ENCODE measurements at places on chromosomes 2 and 18.

- DNase-seq, result no peak
These were observed 137.3 kb upstream of the PID1 start for GRCh38 chr2:229408356-229408755.

DNA sequence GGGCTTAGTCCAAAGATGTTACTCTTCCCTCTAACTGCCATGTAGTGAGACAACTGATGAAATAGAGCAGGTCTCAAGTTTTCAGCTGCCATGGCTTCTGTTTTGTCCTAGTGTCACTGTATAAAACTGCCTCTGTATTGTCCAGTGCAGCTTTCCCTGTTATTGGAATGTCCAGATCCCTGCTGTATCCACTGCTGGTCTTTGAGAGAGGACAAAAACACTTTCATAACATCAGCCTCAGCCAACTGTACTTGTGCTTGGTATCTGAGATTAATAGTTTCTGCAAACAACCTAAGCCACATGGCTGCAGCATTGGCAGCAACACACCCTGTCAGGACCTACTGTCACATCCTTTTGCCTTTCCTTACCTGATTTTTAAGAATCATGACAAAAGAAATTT lies 480.2 kb downstream of the LPIN1 start:
- DNase-seq, result no peak

DNA sequence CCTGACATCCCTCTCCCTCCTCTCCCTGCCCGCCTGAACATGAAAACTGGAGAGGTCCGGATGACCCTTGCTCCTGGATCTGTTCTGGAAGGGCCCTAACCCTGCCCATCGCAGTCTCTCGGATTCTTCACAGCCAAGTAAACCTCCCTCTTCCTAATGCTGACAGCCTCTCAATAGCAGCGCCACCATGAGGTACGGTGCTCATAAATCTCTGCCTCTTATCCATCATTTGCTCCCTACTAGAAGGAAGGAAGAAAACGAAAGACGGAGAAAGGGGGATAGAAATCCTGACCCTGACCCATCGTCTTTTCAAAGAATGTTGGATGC lies 257.9 kb downstream of the BCL11A start:
- no peak for DNase-seq

- no peak for DNase-seq
These were observed 19.1 kb downstream of the IL1R2 start for GRCh38 chr2:102010902-102011301.

- no peak for DNase-seq
These were observed 108.4 kb upstream of the MCFD2 start for GRCh38 chr2:47024046-47024445.

- no peak for DNase-seq
These were observed 620.4 kb downstream of the XIRP2 start for GRCh38 chr2:167508709-167509108.

DNA sequence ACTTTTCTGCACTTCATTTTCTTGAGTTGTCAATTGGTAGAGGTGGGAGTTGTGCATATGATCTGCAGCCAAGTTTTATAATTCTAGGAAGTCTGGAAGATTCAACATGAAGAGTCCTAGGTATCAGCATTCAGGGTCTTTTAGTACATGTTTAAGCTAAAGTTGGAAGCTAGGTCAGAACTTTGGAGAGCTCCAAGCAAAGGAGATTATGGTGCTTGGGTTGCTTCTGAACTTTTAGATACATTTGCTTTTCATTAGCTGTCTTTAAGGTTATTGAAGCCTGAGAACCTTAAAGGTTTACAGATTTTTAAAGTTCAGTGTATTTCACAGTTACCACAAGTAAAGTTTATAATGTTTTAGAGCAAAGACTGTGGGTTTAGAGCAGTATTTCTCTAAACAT lies 85.5 kb downstream of the EPC2 start:
- DNase-seq, result no peak

GRCh38 chr18:56869189-56869777 lies 218.1 kb downstream of the WDR7 start:
- no peak for DNase-seq

- no peak for DNase-seq
These were observed 68.9 kb downstream of the DCC start for GRCh38 chr18:52408800-52409302.

- DNase-seq, result no peak
These were observed 696.1 kb downstream of the METTL4 start for GRCh38 chr18:1875219-1875618.

DNA sequence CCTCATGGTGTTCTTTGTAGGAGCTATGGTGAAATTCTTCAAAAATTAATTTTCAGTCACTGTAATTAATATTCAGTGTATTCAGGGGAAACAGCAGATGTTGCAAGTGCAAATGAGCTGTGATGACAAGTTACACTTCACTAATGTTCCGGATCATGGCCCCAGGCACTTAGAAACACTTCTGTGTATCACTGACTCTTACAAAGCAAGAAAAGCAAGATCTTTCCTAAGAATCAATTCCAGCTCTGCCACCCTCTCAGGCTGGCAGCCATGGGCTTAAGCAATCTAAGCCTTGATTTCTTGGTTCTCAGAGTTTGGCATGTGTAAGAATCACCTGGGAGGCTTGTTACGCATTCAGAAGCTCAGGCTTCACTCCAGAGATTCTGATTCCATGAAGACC lies 78.0 kb downstream of the MARCHF4 start:
- DNase-seq, result no peak

DNA sequence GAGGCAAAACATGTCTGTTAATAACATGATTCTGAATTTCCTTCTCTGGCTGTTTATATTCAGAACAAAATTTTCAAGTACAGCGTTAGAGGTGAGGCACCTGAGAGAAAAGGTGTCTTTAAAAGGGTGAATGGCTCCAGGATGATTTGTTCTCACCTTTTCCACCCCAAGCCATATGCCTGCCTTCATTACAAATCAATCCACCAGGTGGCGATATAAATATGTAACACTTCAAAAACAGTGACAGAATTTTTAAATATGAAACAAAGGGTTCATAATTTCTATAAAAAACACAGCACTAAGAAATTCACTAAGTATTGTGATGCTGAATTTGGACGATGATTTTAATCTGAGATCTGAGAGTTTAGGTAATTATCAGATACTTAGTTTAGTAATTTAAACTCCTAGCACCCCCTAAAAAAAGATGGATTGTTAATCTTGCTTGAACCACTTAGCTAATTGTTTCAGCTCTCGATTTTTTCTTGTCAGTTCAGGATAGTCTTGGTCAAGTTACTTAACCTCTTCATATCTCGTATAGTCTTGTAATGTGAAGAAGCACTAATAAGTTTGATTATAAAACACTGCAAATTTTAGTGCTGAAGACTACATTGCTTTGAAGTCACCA lies 528.8 kb downstream of the CPS1 start:
- DNase-seq, result no peak

- DNase-seq, result no peak
These were observed 609.5 kb upstream of the SLC8A1 start for GRCh38 chr2:41061356-41061755.

DNA sequence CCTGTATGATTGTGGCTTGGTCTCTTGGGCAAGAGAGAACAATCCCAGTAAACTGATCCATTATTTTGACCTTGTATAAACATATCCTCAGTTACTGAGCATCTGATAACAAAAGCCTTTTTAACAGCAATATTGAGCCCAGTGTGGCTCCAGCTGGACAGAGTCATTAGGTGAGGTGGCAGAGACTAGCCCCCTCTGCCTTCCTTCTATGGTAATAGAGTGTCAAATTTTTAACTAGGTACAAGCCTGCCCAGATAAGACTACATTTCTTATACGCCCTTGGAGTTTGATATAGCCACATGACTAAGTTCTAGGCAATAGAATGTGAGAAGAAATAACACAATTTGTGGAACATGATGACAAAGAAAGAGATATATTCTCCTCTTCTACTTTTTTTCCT lies 56.2 kb downstream of the HNMT start:
- no peak for DNase-seq

DNA sequence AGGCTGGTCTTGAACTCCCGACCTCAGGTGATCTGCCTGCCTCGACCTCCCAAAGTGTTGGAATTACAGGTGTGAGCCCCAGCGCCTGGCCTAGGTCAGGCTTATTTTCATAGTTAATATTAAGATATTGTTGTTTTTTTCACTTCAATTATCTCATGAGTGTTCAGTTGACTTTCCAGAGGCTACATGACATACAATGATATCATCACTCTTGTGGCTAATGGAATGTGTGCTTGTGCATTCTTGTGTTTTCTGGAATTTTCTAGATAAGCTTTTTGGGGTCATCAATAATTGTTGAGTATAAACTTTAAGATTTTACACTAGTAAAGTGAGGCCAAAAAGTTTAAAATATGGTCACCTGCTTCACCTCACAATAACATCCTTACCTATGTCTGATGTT lies 180.9 kb downstream of the FIGN start:
- no peak for DNase-seq

GRCh38 chr18:76391038-76391437 lies 104.0 kb downstream of the ZNF516 start:
- no peak for DNase-seq

GRCh38 chr2:187447336-187447735 lies 716 bp downstream of the CALCRL start:
- no peak for DNase-seq

DNA sequence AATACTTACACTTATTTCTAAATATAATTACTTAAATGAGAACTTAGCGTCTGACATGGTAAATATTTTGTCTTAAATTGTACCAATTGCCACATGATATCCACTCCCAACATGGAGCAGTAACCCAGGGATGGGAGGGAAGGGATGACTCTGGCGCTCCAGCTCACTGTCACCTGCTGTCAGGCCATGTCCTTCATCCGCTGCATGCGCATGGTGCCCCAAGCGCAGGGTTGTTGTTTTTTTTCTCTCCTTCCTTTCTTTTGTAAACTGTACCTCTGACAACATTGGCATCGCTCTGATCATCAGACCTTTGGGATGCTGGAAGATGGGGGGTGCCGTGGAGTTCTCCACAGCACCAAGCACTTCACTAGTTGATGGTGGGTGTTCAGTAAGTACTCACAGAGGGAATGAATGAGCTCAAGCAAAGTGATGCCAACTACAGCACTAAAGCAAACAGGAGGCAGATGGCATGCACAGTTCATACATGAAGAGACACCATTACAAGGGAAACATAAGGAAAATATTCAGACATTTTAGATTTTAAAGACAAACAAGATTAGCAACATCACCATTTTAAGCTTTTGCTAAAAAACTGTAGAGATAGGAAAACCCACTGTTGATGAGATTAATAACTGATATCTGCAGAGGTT lies 247.8 kb downstream of the GBX2 start:
- DNase-seq, result no peak

- DNase-seq, result no peak
These were observed 510.5 kb upstream of the TNP1 start for GRCh38 chr2:217370391-217370790.

- DNase-seq, result no peak
These were observed 64.6 kb downstream of the MBD2 start for GRCh38 chr18:54159906-54160305.

DNA sequence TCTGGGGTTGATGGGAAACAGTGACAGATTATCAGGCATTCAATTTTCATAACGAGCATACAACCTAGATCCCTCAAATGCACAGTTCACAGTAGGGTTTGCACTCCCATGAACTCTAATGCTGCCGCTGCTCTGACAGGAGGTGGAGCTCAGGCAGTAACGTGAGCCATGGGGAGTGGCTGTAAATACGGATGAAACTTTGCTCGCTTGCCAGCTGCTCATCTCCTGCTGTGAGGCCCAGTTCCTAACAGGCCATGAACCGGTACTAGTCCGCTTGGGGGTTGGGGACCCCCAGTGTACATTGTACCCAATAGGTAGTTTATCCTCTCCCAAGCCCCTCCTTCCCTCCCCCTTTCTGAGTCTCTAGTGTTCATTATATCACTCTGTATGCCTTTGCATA lies 94.6 kb downstream of the PTH2R start:
- DNase-seq, result no peak

DNA sequence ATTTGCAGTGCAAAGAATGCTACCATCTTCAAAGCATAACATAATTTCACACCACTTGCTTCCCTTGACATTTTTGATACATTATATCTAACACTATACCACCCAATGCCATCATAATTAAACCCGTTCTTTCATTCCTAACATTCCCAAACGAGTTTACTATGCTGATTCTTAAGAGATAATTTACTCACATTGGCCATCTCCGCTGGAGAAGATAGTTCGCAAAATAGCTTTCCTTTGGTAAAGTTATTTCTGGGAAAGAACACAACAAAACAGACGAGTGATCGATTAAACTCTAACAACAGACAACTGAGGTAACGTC lies 716 bp downstream of the MMADHC start:
- no peak for DNase-seq

DNA sequence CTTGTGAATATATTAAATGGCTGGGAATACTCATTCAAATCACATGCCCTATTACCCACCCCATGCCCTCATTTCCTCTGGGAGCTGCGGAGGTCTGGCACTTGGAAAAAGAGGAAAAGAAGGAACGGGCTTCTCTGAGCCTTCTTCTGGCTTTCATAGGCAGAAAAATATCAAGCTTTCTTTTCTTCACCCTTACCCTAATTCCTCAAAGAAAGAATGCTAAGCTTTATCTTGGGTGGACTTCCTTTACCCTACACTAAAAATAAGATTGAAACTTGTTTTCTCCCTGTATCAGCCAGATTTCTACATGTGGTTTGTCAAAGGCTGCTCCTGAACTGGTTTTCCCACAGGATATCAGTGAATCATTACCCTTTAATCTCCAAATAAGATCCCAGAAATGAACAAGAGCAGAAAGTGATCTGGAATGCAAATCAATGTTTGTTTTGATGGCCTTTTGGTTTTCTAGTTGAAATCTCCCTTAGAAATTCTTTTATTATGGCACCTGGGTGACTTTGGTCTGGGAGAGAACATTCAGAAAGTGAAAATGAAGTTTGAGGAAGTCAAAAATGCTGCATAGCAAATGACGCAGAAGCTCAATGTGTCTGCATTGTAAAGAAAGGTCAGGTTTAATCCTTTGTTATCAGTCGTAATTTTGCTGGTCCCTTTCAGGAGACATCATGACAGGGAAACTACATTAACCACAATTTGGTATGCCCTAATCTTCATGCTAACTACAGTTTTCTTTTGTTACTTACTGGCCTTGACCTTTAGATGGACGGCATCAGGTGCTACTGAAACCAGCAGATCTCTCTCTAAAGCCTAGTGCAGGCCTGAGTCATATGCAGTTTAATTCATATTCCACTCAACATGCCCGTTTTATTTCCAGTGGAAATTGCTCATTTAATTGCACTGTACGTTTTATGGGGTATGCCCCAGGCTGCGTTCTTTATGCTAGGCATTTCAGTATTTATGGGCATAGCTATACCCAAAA lies 46.6 kb upstream of the HNRNPA3 start:
- no peak for DNase-seq

GRCh38 chr2:136057023-136057801 lies 60.7 kb downstream of the CXCR4 start:
- DNase-seq, result no peak

GRCh38 chr2:164877169-164877568 lies 35.5 kb upstream of the COBLL1 start:
- DNase-seq, result no peak
